ENCODE measurements at places on chromosomes 3 and 15.
A peak's percentile ranks its signal among the peaks of the same experiment; 100 is the strongest.

GRCh38 chr15:44738340-44738984 lies 2.1 kb downstream of the TRIM69 start:
- no peak for DNase-seq

- DNase-seq: no peak
Observed at GRCh38 chr3:152323834-152324233, 55.1 kb downstream of the MBNL1 start.

GRCh38 chr15:88877906-88878305 lies 17.4 kb downstream of the HAPLN3 start:
- DNase-seq: no peak

GRCh38 chr15:30001602-30002001 lies 81.2 kb upstream of the GOLGA8J start:
- no peak for DNase-seq

GRCh38 chr3:152352554-152352953 lies 83.8 kb downstream of the MBNL1 start:
- DNase-seq: no peak

- DNase-seq: no peak
Observed at GRCh38 chr15:78004222-78004727, 73.2 kb downstream of the TBC1D2B start.

DNA sequence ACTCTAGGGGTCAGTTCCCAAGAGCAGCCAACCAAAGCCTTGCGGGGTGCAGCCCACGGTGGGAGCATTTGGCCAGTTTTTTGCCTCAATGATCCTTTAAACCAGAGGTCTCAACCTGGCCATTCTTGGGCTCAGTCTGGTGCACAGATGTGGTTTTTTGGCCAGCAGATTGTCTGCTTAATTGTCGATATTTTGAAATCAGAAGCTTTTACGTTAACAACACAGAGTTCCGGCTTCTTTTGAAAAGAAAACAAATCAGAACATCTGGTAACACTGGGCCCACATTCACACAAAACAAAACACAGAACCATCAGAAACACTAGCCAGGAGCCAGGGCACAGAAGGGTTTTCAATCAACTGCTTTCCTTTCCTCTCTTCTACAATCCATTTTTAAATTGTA lies 127.7 kb downstream of the XXYLT1 start:
- no peak for DNase-seq

GRCh38 chr15:99504823-99505551 lies 60.8 kb upstream of the MEF2A start:
- DNase-seq: no peak

- no peak for DNase-seq
Observed at GRCh38 chr15:95733931-95734330, 596.6 kb upstream of the NR2F2 start.

DNA sequence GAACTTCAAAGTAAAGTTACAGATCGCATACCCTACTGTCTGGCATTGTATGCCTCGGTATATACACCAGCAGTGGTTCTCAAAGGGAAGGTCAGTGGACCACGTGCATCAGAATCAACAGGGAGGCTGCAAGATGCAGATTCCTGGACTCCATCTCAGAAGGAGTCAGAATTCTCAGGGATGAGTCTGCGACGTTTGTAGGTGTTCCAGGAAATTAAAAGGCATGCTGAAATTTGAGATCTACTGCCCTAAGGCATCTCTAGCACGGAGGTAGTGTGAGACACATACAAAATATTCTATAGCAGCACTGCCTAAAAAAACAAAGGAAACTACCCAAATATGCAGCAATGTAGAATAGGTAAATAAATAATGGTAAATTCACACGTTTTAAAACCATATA lies 136.8 kb upstream of the BNIP2 start:
- DNase-seq: no peak

- DNase-seq: no peak
Observed at GRCh38 chr3:181050738-181051137, 61.2 kb upstream of the DNAJC19 start.

DNA sequence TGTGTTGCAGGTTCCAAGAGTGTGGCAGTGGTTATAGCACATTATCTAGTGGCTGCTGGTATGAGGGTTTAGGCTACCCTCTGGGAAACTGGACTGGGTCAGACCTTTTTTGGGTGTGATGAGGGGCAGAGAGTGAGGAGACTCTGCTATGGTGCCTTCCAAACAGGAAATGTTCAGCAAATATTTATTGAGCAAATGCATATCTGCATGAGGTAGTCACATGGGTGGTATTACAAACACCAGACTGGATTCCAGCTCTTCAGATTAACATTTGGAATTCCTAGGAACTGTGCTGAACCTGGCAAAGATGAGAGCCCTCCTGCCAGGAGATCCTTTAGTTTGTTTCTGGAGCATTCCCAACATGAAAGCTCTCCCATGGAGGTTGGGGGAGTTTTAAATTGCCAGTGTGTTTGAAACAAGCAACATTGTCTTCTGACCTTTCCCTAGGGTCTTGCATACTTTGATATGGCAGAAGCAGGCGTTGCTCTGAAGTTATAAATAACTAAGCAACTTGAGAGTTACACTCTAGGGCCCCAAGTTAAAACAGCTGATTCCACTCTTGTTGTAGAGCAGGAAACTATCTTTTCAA lies 341.2 kb upstream of the C2CD4B start:
- no peak for DNase-seq

- no peak for DNase-seq
Observed at GRCh38 chr15:85128621-85129020, 147.0 kb downstream of the PDE8A start.

DNA sequence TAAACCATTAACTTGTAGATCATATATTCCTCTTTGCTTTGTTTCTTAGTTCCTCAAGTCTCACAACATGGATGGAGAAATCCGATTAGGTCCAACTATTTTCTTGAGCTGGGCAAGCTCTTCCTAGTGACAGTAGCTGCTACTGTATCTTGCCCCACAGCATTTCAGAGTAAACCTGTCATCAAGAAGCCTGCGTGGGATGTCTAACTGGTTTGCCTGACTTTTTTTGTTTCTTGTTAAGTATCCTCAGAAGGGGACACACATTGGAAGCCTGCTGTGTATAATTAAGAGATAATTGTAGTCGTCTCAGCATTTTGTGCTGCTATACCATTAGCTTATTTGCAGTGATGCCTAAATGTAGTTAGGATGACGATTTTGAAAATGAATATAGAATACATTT lies 29.3 kb upstream of the STT3B start:
- DNase-seq: no peak

DNA sequence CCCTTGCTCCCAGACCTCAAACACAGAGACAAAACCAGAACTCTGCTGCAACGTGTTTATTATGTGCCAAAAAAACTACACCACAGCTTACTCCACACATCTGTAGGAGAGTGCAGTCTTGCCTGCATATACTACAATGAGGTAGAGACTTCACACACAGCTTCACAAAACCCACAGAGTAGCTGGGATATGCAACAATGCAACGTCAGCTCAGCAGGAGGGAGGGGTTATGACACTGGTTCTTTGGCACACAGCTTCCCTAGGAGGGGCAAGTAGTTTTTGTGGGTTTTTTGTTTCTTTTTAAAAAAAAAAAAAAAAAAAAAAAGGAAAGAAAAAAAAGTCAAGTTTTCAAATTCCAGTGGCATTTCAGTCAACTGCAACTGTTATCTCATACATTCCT lies 2.9 kb upstream of the RPS17 start:
- DNase-seq: no peak

DNA sequence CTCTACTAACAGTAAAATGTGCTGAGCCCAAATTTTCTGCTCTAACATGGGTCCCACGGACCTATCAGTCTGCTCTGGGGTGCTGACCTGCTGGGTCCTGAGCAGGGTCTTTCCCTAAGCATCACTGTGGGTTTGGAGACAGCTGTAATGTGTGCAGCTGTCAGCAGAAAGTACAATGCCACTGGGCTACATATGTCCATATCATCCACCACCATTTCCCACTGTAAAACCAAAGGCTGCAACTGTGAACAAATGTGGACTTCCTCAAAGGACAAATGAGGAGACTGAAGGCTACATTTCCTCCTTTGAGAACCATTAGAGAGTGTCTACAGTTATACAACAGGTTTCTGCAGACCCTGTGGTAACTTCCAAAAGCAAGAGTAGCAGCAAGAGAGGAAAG lies 33.8 kb upstream of the IP6K2 start:
- no peak for DNase-seq

DNA sequence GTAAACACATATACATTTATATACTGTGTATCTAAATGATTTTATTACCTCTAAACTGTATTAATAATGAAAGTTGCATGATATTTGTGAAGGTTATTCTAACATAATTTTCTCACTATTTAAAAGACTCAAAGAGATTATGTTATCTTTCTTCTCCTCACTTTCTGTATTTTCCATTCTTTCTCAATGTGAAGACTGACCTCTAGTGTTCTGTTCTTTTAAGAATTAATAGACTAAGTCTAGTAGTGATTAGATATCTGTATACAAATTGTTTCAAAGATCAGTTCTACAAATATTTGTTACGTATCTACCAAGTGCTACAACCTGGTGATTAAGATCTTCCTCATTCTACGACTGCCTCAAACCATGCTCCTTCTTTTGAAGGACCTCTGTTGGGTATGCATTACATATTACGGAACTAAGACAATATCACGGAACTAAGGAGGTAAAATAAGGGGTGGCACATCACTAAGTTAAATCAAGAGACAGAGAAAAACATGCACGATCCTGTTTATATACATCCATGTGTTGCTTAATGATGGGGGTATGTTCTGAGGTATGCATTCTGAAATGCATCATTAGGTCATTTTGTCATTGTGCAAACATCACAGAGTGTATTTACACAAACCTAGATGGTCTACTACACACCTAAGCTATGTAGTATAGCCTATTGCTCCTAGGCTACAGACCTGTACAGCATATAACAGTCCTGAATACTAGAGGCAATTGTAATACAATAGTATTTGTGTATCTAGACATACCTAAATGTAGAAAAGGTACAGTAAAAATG lies 161.5 kb upstream of the KBTBD8 start:
- no peak for DNase-seq

DNA sequence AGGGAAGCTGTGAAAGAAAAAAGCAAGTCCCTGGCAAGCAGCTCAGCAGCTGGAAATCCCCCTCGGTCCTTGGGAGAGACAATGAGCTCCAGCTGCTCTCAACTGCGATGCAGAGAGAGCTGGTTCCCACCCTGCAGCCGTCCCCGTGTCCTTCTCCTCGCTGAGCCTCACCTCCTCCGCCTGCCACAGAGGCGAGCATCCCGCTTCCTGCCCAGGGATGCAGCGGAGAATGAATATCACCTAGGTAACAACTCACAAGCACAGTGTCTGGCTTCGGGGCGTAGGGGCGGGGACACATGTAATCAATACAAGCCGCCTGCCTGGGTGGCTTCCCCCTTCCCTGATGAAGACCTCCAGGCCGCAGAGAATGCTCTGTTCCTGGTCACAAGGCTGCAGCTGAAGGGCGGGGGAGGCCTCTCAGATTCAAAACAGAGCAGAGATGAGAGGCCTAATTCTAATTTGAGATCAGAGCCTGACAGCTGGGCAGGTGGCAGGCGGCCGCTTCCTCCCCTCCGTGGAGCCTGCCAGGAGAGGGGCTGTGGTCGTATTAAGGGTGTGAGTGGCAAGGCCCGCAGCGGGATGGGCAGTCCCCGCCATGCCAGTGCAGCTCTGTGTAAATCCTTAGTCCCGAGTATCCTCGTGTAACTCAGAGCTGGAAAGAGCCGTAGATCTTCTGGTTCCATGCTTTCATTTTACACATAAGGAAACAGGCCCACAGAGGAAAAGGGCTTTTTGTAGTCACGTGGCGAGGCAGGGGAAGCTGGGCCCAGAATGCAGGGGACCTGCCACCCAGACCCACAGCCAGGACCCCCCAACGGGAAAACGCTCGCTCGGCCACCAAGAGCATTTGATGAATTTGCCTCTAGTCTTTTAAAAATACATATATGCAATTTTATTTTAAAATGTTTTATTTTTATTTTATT lies 24.3 kb downstream of the ZDHHC19 start:
- no peak for DNase-seq

DNA sequence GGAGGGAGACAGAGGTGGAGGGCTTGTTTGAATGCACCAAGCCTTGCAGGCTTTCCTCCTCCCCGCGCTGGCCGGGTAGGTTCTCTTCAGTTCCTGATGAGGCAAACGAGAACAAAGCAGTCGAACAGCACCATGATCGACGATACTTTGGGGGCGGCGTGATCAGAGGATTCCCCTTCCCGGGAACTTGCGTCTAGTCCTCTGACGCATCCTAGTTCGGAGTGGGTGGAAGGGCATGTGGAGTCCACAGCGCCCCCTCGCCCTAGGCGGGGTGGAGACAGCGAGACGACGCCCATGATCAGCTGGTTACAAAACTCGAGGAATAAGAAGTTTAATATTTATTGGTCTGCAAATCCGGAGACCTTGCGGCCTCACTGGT lies 452 bp upstream of the SV2B start:
- DNase-seq: peak; percentile 62

GRCh38 chr3:46110701-46111493 lies 83.6 kb upstream of the XCR1 start:
- no peak for DNase-seq

DNA sequence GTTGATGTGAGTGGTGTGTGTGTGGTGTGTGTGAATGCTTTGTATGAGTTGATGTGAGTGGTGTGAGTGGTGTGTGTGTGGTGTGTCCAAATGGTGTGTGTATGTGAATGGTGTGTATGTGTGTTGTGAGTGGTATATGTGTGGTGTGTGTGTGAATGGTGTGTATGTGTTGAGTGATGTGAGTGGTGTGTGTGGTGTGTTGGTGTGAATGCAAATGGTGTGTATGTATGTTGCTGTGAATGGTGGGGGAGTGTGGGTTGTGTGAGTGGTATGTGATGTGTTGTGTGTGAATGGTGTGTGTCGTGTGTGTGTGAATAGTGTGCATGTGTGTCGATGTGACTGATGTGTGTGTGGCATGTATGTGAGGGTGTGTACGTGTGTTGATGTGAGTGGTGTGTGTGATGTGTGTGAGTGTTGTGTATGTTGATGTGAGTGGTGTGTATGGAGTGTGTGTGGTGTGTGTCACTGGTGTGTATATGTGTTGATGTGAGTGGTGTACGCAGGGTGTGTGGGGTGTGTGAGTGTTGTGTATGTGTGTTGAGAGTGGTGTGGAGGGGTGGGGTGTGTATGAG lies 40.6 kb downstream of the ARNT2 start:
- no peak for DNase-seq

DNA sequence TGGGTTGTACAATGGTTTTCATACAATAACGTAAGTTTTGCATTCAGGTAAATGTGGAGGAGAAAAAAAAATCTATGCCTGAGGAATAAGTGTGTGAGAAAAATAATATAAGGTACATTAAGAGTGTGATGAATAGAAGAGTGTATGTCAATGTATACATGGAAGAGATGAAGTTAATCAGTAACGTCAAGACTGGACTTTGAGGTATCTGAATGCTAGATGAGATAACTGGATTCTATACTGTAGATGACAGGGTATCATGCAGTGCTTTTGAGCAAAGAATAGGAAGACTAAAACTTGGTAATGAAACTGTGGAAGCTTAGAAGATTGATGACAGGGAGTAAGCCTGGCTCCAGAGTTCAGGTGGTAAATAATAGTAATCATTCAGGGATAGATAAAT lies 666.7 kb upstream of the SGO1 start:
- DNase-seq: no peak

Measured in activated CD4-positive, alpha-beta T cell treated with anti-CD3 and anti-CD28 coated beads for 4 hours (primary cell).